H4 (cell line): ENCODE measurements at places on chromosomes 5 and 9.
A peak's percentile ranks its signal among the peaks of the same experiment; 100 is the strongest.

GRCh38 chr5:66981266-66982055 is 215.1 kb downstream of the CD180 start:
- no peak for DNase-seq

DNA sequence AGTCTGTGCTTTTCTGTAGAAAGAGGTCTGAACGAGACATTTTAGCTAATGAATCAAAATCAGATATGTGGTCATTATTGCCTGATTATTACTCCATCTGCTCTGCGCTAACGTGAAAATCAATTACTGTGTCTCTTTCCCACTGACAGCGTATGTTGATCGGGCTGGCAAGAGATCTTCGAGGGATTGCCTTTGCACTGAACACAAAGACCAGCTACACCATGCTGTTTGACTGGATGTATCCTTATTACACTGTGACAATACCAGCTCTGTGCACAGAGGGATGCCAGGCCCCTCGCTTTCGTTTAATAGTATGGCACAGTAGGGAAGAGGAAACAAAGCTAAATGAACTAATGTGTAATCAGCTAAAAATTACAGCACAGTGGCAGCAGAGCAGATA is 103.7 kb upstream of the TLX3 start:
- DNase-seq = no peak

- peak; percentile 71 for DNase-seq
Observed at GRCh38 chr5:106843812-106844416, 826.8 kb downstream of the EFNA5 start.

DNA sequence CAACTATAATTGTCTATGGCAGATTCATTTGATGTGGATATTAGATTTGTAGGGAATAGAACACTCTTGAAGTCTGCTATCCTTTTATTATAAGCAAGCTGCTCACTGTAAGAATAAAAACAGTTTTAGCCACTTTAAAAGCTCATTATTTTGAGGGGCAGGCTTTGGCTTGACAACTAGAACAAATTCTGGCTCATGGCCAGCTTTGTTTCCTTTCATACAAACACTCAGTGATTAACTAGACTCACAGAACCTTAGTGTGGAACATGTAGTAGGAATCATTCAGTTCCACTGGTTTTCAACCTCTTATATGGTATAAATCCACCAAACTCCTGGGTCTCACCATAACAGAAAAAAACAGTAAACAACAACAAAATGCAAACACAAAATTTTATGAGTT is 27.4 kb upstream of the CEP120 start:
- no peak for DNase-seq

- no peak for DNase-seq
Observed at GRCh38 chr9:82101475-82101874, 112.9 kb downstream of the SPATA31D1 start.

- no peak for DNase-seq
Observed at GRCh38 chr5:82358457-82358856, 80.3 kb upstream of the RPS23 start.

DNA sequence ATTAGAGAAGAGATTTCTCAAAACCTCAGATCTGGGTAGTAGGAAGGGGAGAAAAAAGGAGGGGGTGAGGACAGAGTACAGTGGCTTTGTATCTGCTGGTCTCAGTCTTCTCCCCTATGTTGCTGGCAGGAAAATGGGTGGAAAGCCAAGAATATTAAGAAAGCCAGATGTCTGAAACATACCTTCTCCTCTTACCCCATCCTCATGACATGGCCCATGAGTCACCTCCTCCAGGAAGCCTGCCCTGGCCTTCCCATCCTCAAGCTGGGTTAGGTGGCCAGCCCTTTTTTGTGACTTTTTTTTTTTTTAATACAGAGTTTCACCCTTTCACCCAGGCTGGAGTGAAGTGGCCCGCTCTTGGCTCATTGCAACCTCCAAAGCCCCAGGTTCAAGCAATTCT is 61.8 kb downstream of the ABCA1 start:
- DNase-seq = no peak

GRCh38 chr9:7973123-7973522 is 173.5 kb upstream of the DMAC1 start:
- DNase-seq = no peak

GRCh38 chr9:94110821-94111252 is 26.6 kb downstream of the PTPDC1 start:
- no peak for DNase-seq

DNA sequence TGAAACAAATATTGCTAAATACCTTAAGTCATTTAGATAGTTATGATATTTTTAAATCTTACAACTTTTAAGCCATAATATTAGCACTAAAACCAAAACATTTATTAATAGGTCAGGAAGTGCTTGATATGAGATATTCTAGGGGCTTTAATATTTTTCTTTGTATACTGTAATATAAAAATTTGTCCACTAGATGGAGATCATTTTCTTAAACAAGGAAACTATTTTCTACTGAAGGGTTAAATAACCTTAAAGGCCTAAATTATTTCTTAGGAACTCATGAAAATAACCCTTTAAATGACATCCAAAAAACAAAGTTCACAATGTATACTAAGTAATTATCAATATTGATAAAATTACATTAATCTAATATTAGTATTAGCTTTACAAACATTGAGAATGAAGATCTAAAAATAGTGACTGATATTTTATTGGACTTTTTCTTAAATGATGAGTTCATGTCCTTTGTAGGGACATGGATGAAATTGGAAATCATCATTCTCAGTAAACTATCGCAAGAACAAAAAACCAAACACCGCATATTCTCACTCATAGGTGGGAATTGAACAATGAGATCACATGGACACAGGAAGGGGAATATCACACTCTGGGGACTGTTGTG is 635.7 kb downstream of the RAB3C start:
- no peak for DNase-seq
